Muscle of leg (tissue), 16 donors: ENCODE measurements at places on chromosomes 5 and 9. TPM values are rescaled to one million over a fixed set of nuclear protein-coding genes. Genes with fewer than 3 reads are reported as not detected.

The IL13 gene
- not detected for total RNA-seq

DNA sequence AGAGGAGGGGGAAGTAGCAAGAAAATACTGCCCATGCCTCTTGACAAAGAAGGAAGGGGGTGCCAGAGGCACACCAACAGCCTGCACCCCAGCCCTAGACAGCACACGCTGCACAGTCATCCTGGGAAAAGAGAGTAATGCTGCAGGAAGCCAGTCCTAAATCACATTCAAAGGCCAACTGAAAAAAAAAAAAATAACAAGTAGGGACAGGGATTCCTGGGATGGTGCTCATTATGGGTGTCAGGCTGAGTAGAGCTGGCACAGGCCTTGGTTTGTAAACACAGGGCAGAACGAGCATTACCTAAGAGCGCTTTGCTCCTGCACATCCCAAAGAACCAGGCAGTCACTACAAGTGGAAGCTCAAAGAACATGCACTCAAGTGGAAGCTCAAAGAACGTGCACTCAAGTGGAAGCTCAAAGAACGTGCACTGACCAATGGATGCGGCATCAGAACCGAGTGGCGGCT is 7.8 kb downstream of the RAPGEF1 start:
- DNase-seq, result no peak

DNA sequence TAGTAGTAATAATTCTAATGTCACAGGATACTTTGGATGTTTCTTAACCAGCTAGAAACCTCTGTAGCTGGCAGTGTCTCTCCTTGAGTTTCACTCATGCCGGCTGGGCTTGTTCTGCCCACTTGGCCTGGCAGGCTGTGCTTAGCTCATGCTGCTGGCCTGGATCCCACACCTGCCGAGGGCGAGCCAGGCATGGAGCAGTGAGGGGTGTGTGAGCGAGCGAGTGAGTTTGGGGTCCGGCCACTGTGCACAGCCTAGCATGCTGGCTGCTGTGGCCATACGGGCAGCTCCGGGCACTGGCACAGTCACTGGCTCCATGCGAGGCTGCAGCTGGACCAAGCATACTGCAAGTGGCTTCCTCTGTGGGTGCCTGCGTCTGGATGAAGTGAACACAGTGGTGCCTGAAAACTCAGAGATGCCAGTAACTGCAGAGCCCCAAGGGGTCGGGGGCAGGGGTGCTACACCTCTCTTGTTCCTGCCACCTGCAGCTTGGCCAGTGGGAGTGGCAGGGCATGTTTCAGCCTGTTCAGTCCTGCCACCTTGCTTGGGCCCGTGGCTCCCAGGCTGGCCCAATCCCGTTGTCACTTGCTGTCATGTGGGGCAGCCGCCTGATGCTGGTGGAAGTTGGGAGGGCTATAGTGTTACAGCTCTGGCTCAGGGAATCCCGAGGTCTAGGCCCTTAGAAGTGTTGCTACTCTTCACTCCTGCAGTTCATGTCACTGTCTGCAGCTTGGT is 9.9 kb downstream of the FSD1L start:
- DNase-seq, result peak; percentile 47

DNA sequence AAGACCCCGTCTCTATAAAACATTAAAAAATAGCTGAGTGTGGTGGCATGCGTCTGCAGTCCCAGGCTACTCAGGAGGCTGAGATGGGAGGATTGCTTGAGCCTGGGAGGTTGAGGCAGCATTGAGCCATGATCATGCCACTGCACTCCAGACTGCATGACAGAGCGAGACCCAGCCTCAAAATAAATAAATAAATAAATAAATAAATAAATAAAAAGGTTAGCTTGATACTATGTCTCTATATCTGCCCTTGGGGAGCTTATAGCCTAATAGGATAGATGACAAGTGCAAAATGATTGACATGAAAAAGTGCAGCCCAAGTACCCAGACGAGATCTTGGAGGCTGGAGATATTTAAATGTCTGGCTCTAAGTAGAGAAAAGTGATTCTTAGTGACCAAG is 122.6 kb downstream of the PDE4D start:
- no peak for DNase-seq

DNA sequence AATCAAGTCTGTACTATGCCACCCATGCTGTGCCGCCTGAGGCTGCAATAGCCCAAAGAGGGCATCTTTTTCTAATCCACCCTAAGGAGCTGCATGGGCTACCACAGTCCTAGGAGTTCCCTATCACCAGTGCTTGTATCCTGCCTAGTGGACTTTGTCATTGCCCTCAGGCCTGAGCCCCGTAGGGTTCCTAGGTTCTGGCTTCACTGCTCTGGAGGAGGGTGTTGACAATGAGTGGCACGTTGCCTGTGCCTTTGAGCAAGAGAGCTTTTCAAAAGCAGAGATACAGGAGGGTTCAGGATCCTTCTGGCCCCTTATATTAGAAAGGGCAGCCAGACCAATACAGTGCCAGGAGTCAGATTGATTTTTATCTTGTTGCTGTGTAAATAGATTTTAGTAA is 93.0 kb downstream of the PRDM6 start:
- no peak for DNase-seq

The GNA14 gene
- total RNA-seq, result 2.1 TPM

DNA sequence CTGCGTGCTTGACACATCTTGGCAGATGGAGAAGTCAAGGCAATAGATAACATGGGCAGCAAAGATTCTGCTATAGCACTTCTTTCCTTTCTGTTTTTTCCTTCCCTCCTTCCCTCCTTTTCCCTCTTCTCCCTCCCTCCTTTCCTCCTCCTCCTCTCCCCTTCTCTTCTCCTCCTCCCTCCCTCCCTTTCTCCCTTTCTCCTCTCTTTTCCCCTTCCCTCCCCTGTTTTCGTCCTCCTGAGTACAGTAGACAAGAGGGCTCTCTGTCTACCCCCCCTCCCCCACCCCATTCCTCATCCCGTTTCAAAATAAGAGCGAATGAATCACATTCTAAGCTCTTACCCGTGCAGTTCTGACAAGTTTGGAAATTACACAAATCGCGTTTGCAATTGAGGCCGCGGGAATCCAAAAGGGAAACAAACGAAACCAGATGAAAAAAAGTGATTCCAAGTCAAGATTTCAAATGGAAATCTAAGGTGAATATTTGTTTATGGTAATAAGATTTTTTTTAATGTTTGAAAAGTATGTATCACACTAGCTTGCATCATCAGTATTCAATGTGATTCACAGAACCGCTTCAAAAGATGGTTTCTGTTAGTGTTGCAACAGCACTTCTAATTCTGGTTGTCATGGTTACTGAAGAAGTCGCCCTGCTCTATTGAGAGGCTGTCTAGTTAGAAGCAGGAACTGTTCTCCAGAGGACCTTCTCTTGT is 1.3 kb downstream of the NIM1K start:
- DNase-seq, result peak; percentile 86

DNA sequence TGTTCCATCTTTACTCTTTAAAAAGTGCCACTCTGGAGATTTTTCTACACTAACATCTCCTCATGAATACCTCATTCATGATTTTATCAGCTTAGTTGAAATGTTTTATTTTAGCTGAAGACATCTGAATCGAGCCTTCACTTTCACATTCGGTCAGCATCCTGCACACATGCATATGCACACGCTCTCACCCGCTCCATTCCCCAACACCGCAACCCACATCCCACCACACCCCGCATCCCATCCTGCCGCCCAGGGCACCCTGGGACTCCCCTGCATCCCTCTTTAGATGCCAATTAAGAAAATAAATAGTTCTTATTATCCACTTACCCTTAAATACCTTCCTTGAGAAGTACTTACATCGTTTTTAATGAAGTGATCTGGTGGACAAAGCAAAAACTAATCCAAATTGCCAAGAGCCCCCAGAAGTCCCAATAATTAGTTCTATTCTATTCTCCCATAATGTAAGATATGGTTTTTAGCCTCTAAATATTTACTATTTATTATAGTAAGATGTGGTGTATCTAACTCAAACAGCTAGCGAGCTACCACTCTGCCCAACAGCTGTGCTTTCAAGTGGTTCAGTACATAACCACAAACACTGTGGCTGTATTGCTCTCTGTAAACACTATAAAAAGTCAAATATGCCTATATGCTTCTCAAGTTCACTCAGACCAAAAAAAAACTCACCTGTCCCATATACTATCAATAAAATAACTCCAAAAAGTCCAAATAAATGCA is 38.2 kb downstream of the GZMK start:
- no peak for DNase-seq

DNA sequence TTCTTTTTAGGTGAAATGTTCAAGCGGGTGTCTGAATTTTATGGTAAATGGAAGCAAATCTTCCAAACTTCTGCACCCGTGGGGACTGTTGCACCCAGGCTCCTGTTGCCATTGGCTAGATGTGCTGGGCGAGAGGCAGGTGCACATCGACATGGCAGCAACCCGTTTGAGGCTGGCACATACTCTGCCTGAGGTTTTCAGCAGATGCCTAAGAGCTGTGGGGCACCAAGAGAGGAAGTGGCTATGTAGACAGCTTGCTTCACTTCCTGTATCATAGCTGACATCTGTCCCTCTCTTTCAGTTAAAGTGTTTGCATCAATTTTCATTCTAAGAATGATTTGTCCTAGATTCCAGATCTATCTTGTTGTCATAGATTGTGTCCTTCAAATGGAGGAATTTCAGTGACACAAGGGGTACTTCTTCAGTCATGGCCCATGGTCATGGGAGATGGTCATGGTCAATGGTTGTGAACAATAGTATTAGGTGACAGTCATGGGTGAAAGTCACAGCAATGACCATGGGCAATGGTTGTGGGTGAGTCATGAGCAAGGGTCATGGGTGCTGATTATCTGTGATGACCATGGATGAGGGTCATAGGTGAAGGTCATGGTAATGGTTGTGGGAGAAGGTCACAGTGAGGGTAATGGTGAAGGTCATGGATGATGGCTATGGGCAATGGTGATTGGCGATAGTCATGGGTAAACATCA is 115.1 kb upstream of the IRX4 start:
- no peak for DNase-seq

The DNAJA1 gene
- 56.0 TPM for total RNA-seq

- DNase-seq, result no peak
Measured at GRCh38 chr9:7752481-7752880, 47.1 kb downstream of the DMAC1 start.

GRCh38 chr9:36597412-36598178 is 24.9 kb downstream of the MELK start:
- DNase-seq, result peak; percentile 5

DNA sequence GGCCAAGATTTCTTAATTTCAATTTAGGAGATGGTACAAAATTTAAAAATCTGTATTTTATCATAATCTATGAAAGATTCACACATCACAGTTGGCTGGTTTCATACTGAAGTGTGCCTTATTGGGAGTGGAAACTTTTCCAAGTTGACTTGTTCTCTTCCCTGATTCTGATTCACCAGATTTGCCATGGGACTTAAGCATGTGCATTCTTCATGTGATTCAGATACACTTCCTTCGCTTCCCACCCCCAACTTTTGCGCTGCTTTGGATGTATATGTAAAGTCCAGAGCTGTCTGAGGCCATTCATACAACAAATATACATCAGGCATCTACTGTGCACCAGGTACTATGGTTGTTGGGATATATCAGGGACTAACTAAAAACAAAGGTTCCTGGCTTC is 34.4 kb downstream of the CPEB4 start:
- no peak for DNase-seq

GRCh38 chr9:6944093-6944551 is 186.3 kb downstream of the KDM4C start:
- DNase-seq, result peak; percentile 16

DNA sequence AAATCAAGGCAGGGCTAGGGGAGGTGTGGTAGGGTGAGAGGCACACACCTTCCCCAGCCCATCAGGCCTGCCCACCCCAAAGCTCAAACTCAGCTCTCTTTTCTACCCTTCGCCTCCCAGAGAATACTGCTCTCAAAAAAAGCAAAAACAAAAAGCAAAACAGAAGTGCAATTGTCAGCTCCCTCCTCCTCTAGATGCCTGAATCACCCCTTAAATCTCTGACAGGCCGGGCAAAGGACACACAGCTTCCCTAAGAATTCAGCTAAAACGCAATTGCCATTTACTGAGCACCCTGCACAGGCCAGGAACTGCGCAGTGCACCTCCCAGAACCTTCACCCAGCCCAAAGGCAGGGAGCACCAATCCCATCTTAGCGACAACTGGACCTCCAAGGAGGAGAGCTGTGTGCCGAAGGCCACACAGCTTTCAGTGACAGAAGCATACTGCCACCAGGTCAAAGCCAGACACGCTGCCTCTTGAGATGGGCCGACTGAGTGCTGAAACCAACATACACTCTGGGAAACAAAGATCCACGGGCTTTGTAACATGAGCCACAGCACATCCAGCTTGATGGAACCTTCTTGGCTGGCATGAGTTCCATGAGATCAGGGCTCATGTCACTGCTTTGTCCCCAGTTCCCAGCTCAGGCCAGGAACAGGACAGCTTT is 53.4 kb upstream of the STXBP1 start:
- no peak for DNase-seq

DNA sequence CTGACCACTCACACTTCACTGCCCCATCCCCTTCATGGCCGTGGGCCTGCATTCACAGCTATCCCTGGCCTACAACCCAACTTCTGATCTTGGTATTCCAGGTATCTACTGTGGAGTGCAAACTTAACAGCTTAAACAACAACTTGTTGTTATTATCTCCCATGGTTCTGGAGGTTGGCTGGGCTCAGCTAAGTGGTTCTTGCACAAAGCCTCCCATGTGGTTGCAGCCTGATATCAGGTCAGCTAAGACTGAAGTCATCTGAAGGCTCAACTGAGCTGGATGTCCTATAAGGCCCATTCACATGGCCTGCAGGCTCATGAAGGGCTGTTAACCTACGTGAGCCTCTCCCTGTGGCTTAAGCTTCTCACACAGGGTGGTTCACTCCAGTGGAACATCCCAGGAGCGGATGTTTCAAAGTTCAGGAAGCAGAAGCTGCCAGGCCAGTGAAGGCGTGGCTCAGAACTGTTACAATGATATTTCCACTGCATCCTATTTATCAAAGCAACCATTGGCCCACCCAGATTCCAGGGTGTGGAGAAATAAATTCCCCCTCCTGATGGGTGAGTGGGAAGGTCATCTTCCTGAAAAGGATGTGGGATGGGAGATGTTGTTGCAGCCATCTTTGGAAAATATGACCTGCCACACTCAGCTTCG is 30.0 kb upstream of the TRIO start:
- peak; percentile 33 for DNase-seq

The MARCOL gene
- not detected for total RNA-seq

The PCDHGB7 gene
- 4.2 TPM for total RNA-seq

- no peak for DNase-seq
Measured at GRCh38 chr5:87401626-87402025, 11.1 kb downstream of the CCNH start.

The S1PR3 gene
- total RNA-seq, result 14.7 TPM

The SV2C gene
- total RNA-seq, result under 0.01 TPM

DNA sequence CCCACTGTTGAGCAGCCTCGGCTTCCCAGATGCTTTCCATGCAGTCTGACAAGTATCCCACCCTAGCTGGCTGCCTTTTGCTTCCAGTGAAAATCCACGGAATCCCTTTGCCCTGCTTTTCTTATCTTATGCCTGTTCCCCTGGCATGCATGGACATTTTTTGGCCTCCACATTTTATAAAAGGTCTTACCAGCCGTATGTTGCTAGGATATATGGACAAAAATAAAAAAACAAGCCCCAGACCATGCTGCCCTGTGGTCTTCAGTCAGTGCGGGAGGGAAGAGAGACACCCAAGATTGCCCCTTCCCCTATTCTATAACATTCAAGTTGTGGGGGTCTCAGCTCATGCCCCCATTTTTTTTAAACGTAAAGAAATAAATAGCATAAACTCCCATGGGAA is 129.6 kb downstream of the COL23A1 start:
- no peak for DNase-seq

The B4GALT7 gene
- 22.0 TPM for total RNA-seq

- peak; percentile 92 for DNase-seq
Measured at GRCh38 chr5:127410959-127411358, 106.5 kb upstream of the PRRC1 start.

- DNase-seq, result peak; percentile 17
Measured at GRCh38 chr5:65184780-65185179, 296.9 kb downstream of the ADAMTS6 start.

GRCh38 chr5:95385334-95385733 is 5.8 kb upstream of the FAM81B start:
- DNase-seq, result no peak
